Hematopoietic multipotent progenitor cell (in vitro differentiated cells): ENCODE measurements at places on chromosomes 1 and 21.
A peak's percentile ranks its signal among the peaks of the same experiment; 100 is the strongest.

GRCh38 chr1:204077979-204078696 is 5.2 kb downstream of the SOX13 start:
- DNase-seq, result no peak

DNA sequence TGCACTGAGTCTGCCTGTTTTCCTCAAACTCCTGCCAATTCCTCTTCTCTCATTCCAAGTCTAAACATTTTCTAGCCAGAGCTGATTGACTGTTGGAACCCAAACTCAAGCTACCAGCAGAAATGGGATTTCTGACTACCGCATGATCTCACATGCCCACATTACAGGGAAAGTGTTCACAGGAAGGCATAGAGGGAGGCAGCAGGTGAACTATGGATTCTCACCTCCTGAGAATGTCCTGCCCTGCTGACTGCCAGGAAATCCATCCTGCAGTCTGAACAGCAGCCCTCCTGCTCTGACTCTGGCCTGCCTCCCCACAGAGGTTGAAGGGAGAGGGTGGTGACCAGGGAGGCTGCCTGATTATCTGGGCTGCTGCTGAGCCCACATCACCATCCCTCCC is 22.5 kb downstream of the IQGAP3 start:
- no peak for DNase-seq

- DNase-seq, result peak; percentile 69
These were observed 5.9 kb downstream of the CLCA2 start for GRCh38 chr1:86429835-86430234.

- no peak for DNase-seq
These were observed 135.3 kb downstream of the GDAP2 start for GRCh38 chr1:117794073-117794472.

DNA sequence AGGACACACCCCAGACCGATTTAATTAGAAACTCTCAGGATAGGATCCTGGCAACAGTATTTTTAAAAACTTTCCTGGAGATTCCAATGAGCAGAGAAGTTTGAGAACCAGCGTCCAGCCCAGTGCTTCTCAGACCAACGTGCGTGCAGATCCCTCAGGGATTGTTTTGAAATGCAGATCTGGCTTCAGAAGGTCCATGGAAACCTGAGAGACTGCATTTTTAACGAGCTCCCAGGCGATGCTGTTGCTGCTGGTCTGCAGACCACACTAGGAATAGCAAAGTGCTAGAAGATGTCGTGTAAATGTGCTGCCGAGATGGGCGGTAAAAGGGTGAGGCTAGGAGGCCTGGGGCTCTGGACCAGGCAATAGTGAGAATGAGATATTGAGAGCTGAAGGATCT is 18.4 kb upstream of the CASQ1 start:
- no peak for DNase-seq

DNA sequence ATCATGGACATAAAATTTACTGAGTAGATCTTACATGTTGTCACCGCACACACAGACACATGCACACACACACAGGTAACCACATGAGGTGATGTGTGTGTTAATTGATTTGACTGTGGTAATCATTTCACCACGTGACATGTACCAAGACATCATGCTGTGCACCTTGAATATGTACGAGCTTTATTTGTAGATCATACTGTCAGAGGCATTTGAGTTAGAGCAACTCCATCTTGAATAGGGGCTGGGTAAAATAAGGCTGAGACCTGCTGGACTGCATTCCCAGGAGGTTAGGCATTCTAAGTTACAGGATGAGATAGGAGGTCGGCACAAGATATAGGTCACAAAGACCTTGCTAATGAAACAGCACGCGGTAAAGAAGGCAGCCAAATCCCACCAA is 31.7 kb upstream of the TRIM17 start:
- DNase-seq, result no peak

GRCh38 chr1:183773482-183774274 is 31.2 kb upstream of the RGL1 start:
- no peak for DNase-seq

- no peak for DNase-seq
These were observed 42.3 kb downstream of the CC2D1B start for GRCh38 chr1:52323731-52324130.

DNA sequence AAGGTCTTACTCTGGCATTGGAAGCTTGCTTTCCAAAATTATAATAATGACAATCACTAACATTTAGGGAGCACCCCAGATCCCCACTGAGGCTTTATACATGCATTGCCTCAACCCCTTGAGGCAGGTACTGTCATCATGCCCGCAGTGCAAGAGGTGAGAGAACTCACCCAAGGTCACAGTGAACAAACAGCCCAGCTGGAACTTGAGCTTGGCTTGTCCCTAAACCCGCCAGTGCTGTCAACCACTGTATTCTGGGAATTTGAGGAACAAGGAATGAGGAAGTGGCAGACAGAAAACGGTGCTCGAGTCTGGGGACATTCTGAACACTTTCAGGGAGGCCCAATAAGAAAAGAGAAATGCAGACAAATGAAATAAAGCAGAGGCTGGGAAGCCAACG is 34.6 kb upstream of the TLR5 start:
- peak; percentile 13 for DNase-seq

DNA sequence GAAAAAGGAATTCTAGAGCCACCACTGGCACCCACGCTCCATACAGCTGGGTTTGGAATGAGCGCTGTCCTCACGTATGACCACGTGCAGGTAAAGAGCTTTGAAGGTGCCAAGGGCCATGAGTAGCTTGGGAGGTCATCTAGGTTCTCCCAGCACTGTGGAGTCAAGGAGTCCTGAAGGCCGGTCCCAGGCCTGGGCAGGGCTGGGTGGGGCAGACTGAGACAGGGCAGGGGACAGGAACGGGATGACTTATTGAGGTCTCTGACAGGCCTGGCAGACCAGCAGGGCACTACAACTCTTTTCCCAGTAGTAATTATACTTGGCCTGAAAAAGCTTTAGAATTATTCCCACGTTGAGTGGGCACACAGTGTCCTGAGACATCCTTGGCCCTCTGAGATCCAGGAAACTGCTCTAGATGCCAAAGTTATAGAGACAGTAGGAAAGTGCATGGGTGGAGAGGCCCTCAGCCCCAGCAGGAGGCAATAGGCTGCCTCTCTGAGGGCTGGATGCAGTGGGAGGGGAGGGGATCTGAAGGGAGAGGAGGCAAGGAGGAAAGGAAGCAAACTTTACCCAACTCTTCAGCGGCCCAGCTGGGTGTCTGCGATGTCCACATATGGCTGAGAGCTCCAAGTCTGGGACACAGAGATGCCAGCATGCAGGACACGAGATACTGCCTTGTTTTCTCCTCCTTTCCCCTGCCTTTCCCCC is 1.8 kb upstream of the CDA start:
- DNase-seq, result no peak

DNA sequence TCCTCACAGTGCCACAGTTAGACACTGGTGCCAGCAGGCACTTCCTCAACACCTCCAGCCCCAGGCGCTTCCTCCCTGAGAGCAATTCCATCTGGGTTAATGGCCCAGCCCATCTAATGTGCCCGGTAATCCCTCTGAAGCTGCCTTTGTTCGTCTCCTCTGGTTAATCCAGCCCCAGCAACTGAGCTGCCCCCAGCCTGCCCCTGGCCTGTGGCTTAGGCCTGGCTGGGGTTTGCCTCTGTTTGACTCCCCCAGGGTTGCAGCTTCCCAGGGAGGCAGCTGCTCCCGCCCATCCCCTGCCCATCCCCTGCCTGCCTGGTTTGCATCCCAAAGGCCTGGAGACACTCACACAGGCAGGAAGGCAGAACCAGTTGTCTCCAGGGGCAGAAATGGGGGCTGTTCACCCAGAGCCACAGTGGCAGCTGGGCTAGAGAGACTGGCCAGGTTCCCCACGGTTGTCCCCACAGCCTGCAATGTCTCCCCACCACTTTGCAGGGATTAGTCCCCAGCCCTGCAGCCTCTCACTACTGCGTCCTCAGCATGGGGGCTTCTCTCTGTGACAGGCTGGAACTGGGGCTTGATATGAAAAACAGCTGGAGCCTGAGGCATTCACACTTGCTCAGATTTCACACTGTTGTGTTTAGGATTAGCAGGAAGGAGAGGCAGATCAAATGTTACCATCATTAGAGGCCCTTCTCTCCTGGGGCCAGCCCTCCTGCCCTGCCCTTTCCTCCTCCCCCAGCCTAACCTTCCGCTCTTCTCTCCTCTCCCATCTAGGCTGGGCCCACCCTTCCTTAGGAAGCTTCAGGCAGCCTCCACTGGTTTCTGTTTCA is 120.2 kb downstream of the TLR5 start:
- DNase-seq, result no peak

GRCh38 chr1:12604114-12604874 is 13.7 kb downstream of the DHRS3 start:
- peak; percentile 82 for DNase-seq

DNA sequence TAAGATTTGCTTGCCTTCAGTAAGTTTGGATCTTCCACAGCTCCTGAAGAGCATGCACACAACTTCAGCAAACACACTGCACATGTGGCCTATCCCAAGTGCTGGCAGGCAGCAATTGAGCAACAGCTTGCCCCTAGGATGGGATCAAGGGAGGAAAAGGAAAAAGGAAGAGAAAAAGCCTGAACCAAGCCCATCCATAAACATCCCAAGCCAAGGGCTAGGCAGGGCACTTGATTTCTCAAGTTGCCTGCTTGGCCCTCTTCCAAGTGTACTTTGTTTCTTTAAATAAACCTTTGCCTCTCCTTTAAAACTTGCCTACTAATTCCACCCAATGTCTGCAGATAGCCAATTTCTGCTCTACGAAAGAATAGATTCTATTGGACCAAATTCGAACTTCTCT is 49.0 kb upstream of the OLFM3 start:
- DNase-seq, result no peak

- no peak for DNase-seq
These were observed 3.0 kb downstream of the ATF6 start for GRCh38 chr1:161768986-161769672.

DNA sequence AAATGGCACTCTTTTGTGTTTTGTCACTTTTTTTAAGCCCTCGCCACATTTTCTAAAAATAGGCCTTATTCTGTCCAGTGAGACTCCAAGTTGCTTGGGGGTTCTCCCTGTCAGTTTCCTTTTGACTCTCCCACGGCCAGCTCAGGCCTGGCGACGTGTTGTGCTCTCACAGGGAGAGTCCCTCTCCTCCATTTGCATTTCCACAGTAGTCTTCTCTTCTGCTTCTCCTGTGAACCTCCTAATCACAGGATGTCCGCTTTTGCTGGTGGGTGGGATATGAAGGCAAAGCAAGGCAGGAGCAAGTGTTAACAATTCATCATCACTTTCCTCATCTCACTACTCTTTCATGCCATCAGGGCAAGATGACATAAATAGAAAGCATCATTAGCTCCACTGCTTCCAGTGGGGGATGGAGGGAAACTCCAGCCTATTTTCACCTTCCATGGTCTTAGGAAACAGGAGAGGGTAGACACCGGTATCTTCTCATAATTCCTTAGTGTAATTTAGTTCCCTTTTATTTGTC is 99.8 kb downstream of the INTS7 start:
- no peak for DNase-seq

GRCh38 chr1:238115852-238116251 is 225.1 kb upstream of the ZP4 start:
- no peak for DNase-seq

- DNase-seq, result no peak
These were observed 18.6 kb upstream of the PAX7 start for GRCh38 chr1:18612073-18612472.

DNA sequence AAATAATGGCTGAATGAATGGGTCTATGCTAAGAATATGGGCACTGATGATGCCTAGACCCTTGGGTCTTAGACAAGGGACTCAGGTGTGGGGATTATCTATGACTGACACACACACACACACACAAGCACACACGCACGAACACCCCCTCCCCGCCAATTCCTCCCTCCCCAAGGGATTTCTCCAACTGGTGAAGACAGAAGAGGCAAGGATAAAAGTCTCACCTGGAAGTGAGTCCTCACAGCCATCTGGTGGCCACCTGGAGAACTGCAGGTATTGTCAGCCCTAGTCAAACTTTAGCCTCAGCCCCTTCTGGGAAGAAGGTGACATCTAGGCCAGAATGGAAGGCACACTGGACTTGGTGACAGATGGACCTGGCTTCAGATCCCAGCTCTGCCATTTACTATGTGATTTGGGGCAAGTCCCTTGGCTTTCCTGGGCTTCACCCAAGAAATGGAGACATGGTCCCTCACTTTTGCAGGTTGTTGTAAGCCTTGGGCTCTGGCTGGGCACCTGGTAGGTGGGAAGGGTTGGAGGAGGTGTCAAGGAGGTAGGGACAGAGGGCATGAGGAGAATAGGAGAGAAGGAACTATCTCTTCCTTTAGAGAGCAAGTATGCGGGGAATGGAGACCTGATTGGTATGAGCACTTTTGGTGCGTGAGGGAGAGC is 4.0 kb upstream of the GPR3 start:
- peak; percentile 53 for DNase-seq

DNA sequence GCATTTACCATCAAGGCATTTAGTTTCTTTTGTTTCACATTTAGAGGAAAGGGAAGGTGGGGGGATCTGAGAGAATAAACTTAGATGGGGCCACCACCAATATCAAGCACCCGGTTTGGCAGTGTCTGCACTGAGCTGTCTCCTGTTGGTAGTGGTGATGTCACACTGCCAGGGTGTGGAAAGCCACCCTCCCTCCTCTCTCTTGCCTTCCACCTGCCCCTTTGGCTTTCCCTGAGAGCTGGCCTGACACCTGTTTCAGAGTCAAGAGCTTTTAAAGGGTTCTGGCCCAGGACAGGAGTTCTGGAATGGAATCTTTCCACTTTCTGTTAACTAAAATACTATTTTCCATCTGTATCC is 13.4 kb downstream of the ATF3 start:
- DNase-seq, result no peak

DNA sequence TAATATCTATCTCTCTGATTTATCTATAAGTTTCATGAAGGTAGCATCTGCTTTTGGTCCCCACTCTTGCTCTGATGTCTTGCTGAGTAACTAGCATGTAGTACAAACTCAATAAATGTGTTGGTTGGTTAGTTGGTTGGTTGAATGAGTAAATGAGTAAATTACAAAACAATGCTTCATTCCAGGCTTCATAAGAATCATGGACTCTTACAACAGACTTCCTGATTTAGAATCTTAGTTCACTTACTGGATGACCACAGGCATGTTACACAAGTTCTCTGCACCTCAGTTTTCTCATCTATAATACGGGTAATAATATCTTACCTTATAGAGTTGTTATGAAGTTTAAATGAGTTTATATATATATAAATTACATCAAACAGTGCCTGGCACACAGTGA is 98.6 kb downstream of the ZNF281 start:
- no peak for DNase-seq
